Tracheal epithelial cell (primary cell): ENCODE measurements at places on chromosomes 1 and 21. TPM values are rescaled to one million over a fixed set of nuclear protein-coding genes. Genes with fewer than 3 reads are reported as not detected.

NPPA gene
- not detected in 2 replicates for total RNA-seq

TIE1 gene
- 0.85 and 3.6 TPM in 2 replicates for total RNA-seq

FAM20B gene
- total RNA-seq = 33.5 and 50.7 TPM in 2 replicates

KIAA0319L gene
- 35.2 and 60.1 TPM in 2 replicates for total RNA-seq

LCA5L gene
- total RNA-seq = 0.24 and 0.43 TPM in 2 replicates

GRHL3 gene
- total RNA-seq = 29.0 and 34.9 TPM in 2 replicates

F5 gene
- total RNA-seq = not detected in 2 replicates

PTPN7 gene
- total RNA-seq = not detected in 2 replicates

DNAH14 gene
- total RNA-seq = 11.1 and 21.0 TPM in 2 replicates

AADACL3 gene
- total RNA-seq = not detected in 2 replicates

SLC30A2 gene
- total RNA-seq = 0.48 TPM in 1 of 2 replicates, not detected in the other

ASTN1 gene
- under 0.01 TPM in 1 of 2 replicates, not detected in the other for total RNA-seq

DDR2 gene
- 1.7 TPM in 2 replicates for total RNA-seq

ATF3 gene
- total RNA-seq = 7.0 and 21.2 TPM in 2 replicates

DMBX1 gene
- total RNA-seq = not detected in 2 replicates

LRP8 gene
- total RNA-seq = 16.2 and 16.9 TPM in 2 replicates

TMEM240 gene
- not detected in 2 replicates for total RNA-seq

FOXD3 gene
- total RNA-seq = not detected in 2 replicates

C1QA gene
- not detected in 2 replicates for total RNA-seq

GUCA2A gene
- total RNA-seq = not detected in 2 replicates

TIAM1 gene
- total RNA-seq = 10.2 and 13.7 TPM in 2 replicates

NBPF20 gene
- 1.2 and 2.3 TPM in 2 replicates for total RNA-seq

S100A2 gene
- 975 and 1,509 TPM in 2 replicates for total RNA-seq

ZNF362 gene
- total RNA-seq = 0.96 and 1.3 TPM in 2 replicates

OR6F1 gene
- total RNA-seq = not detected in 2 replicates

SLFNL1 gene
- total RNA-seq = under 0.01 TPM in 1 of 2 replicates, not detected in the other

OR2T29 gene
- not detected in 2 replicates for total RNA-seq

LRRC39 gene
- 0.43 TPM in 1 of 2 replicates, not detected in the other for total RNA-seq

SLC1A7 gene
- total RNA-seq = not detected in 2 replicates

CLK2 gene
- 12.6 and 16.4 TPM in 2 replicates for total RNA-seq

GSTM3 gene
- 8.5 and 24.1 TPM in 2 replicates for total RNA-seq

FMO3 gene
- not detected in 2 replicates for total RNA-seq

CELA2B gene
- total RNA-seq = not detected in 2 replicates

MRPL55 gene
- total RNA-seq = 61.8 and 71.3 TPM in 2 replicates

CHI3L1 gene
- total RNA-seq = 0.21 and 1.7 TPM in 2 replicates

NTMT2 gene
- not detected in 2 replicates for total RNA-seq

AVPR1B gene
- total RNA-seq = not detected in 2 replicates

SH2D1B gene
- under 0.01 and 0.21 TPM in 2 replicates for total RNA-seq

ZNF648 gene
- total RNA-seq = under 0.01 TPM in 1 of 2 replicates, not detected in the other

KDM1A gene
- 94.6 and 132 TPM in 2 replicates for total RNA-seq

SH3BGR gene
- 1.2 and 8.7 TPM in 2 replicates for total RNA-seq

S100A16 gene
- 969 and 1,207 TPM in 2 replicates for total RNA-seq

TP73 gene
- total RNA-seq = 0.24 and 0.43 TPM in 2 replicates
